Mesothelial cell of epicardium (in vitro differentiated cells): ENCODE measurements at places on chromosomes 4 and X. TPM values are rescaled to one million over a fixed set of nuclear protein-coding genes. Genes with fewer than 3 reads are reported as not detected.

DNA sequence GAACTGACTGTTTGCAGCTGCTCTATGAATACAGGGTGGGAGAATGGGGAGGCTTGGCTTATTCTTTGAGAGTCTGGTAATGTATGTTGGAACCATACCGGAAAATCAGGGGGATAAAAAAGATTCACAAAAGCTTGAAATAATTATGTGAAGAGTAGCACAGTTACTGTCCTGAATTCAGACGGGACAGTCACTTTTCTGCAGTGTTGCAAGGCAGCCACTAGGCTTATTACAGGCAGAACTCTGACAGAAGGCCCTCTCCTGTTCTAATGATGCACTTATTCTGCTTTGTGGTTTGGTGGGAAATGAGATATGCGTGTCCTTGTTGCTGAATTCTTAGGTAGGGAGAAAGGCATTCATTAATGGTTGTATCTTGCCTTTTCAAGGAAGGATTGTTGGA, 37.2 kb downstream of the GUCY1B1 start:
- H3K27ac ChIP-seq, result no peak overlapping the region
- H3K27me3 ChIP-seq, result no peaks in the 10 kb centered on the region
- H3K36me3 ChIP-seq, result peaks cover 16% of the 10 kb centered on the region
- DNase-seq, result no peak

Gene IL15
- total RNA-seq, result 0.80 to 1.1 TPM (median 0.82 TPM) in 3 replicates

DNA sequence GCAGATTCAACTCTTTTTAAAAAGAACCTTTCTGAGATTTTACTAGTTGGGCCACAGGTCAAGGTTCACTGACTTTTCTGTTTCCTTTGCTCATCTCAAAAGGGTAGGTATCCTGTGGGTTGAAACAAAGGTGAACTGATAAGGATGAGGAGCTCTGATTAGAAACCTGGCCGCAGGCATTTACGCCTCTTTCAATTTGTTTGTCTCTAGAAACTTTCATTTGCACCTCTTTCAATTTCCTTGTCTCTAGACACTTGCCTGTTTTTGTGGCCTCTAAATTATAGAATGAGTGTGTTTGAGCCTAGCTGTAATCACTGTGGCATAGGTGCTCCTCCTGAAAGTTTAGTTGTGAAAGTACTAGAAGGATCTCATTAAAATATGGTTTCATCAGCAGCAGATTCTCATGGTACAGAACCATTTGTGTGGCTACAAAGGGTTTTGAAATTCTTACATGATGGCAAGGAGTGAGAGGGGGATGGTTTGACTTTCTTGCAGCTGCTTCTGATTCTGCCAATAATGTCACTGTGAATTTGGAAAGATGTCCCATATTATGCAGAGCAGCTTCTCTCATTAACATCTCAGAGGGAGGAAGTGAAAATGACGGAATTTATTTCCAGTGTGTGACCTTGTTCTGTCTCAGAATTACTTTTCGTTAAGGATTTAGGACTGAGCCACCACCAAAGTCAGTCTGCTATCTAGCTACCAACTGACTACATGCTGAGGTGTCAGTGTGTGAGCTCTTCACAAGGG, 142.2 kb downstream of the SH2D1A start:
- peaks cover 4% of the 10 kb centered on the region for H3K4me1 ChIP-seq
- H3K27me3 ChIP-seq, result no peaks in the 10 kb centered on the region
- no peak overlapping the region for H3K27ac ChIP-seq

DNA sequence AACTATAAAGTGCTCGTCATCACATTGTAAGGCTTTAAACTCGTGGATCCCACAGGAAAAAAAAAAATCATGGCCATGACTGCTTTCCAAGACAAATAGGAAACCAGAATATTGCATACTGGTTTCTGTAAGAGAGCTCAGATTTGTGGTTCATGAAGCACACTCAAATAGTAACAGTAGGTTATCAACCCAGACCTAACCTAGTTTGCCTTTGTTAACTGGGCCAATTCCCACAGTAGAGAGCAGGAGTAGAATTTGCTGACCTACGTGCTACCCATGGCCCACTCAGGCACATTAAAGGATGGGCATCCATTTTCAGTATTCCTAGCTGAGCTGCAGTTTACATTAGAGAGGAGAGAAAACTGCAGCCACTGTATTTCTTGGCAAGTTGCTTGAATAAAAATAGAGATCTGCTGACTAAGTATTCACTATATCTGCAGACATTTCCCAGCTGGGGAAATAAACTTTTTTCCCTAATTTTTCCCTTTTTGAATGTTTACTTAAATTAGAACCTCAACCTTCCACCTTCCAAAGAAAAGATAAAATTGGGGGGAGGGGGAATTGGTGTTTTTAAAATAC, 218.5 kb downstream of the SPANXN3 start:
- DNase-seq, result no peak
- no peak overlapping the region for H3K27ac ChIP-seq

GRCh38 chrX:15245896-15246295, 24.0 kb downstream of the ASB9 start:
- no peaks in the 10 kb centered on the region for H3K27me3 ChIP-seq
- no peaks in the 10 kb centered on the region for H3K36me3 ChIP-seq
- DNase-seq, result no peak
- H3K27ac ChIP-seq, result no peak overlapping the region
